ENCODE measurements at places on chromosomes 11 and 22.
A peak's percentile ranks its signal among the peaks of the same experiment; 100 is the strongest.

DNA sequence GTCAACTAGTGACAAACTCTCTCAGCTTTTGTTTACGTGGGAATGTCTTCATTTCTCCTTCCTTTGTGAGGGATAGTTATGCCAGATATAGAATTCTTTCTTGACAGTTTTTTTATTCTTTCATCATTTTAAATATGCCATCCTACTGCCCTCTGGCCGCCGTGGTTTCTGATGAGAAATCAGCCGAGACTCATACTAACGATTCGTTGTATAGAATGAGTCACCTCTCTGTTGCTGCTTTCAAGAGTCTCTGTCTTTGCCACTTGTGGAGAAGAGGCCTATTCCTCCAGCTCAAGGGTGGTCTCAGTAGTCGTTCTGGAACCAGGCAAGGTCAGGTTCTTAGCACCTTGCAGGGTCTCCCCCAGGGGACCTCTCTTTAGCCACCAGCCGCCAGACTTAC, 8.0 kb downstream of the MYO7A start:
- no peak for DNase-seq

- DNase-seq, result no peak
Measured at GRCh38 chr11:15800111-15800800, 556.1 kb downstream of the SOX6 start.

- no peak for DNase-seq
Measured at GRCh38 chr11:73322382-73323306, 14.6 kb downstream of the ARHGEF17 start.

DNA sequence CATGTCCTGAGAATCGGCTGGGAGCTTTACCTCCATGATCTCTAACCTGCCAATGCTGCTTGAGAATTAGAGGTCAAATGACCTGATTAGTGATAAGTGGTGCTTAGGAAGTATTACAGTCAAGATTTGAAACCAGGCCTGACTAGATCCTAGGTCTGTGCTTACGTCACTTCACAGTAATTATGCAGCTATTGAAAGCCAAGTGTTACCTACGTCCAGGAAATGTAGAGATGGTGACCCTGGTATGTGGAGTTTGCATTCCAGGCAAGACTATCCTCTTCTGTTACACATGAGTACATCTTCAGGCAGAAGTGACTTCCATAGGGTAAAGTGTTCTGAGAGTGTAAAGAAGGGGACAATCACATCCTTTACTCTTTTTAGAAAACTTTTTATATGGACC, 530.4 kb upstream of the TENM4 start:
- DNase-seq, result no peak

GRCh38 chr11:135074397-135074998, 662.5 kb upstream of the B3GAT1 start:
- DNase-seq, result no peak

- DNase-seq, result no peak
Measured at GRCh38 chr11:92322225-92322624, 97.6 kb downstream of the FAT3 start.

- DNase-seq, result no peak
Measured at GRCh38 chr11:119645018-119645417, 84.0 kb downstream of the NECTIN1 start.

DNA sequence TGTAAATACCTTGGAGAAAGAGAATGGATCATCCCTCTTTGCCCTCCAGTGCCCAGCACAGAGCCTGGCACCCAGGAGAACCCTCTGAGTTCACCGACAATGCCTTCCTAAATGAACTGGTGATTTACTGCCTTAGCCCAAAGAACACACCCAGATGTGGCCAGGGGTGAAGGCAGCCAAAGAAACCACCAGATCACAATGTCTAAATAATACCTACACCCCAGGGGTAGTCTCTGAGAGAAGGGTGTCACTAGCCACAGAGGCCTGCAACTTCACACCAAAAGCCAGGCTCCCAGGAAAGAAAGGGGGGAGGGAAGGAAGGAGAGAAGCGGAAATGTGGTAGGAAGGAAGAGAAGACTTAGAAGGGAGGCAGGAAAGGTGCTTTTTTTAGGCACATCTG, 65.7 kb downstream of the RPL27A start:
- DNase-seq, result no peak

GRCh38 chr11:119940401-119940976, 197.4 kb downstream of the TRIM29 start:
- no peak for DNase-seq

DNA sequence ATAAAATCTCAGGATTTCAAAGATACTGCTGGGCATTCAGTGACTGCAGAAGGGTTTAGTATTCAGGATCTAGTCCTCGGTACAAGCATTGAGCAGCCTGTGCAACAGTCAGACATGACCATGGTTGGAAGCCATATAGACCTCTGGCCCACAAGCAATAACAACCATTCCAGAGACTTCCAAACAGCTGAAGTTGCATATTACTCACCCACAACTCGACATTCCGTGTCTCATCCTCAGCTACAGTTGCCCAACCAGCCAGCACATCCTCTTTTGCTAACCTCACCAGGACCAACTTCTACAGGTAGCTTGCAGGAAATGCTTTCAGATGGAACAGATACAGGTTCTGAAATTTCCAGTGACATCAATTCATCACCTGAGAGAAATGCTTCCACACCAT, 156.8 kb downstream of the C11orf91 start:
- no peak for DNase-seq

GRCh38 chr11:111355956-111356659, 23.0 kb downstream of the POU2AF1 start:
- DNase-seq, result no peak

GRCh38 chr11:61826930-61827570, 1.1 kb upstream of the FADS2 start:
- DNase-seq, result no peak

- DNase-seq, result no peak
Measured at GRCh38 chr11:8983552-8983951, 19.3 kb upstream of the TMEM9B start.

DNA sequence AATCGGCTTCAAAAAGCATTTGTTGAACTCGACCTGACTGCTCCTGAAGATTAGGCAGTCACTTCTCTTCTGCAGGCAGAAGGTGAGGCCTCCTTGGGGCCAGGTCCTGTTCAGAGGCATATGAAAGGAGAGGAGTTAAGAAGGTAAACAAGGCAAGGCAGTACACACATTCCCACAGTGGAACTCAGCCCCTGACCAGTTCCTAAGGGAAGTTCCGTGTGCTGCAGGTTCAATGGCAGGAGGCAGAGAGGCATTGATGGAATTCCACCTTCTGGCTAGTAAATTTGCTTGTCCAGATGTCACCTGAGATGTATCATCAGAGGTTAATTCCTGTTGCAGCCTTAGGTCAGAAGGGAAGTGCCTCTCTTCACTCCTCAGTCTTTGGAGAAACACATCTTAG, 337.0 kb upstream of the MTNR1B start:
- DNase-seq, result no peak

DNA sequence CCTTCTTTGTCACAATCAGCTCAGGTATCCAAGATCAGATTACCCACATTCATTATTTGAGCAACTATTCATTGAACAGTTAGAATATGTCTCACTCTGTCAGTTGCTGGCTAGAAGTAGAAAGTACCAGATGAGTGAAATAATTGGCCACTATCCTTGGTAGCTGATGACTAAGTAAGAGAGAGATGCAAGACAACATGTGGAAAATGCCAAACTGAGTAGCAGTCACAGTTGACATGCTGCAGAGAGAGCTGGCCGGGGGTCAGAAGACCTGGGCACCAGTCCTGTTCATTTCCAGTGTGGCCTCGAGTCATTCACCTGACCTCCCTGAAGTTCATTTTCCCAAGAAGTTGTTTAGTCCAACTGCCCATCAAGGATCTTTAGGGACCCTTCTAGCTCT, 22.5 kb upstream of the SMIM35 start:
- DNase-seq, result no peak

DNA sequence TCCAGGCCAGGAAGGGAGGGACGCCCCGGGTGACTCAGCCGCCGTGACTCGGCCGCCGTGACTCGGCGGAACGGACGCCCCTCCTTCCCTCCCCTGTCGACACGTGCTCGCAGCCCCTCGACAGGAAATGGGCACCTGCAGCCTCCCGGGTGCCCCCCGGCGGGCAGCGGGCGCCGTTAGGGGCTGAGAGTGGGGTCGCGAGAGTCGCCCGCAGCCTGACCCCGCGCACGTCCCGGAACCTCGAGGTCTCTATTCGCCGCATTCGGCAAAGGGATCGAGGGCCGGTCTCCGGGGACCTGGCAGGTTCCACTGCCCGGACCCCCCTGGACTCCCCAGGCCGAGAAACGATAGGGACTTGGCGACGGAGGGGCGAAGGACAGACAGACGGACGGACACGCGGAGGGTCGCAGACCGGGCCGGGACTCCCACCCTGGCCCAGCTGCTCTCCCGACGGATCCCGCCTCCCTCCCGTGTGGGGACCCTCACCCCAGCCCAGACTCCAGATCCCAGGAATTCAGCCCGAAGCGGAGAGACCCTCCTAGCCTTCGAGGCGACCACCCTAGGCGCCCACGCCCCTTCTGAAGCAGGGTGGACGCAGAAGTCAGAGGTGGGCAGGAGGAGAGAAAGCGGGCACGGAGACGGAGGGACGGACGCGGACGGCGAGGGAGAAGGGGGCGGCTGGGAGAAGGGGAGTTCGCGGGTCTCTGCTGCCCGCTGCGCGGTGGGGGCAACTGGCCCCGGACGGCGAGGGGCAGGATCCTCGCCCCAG, 648 bp downstream of the FOSL1 start:
- DNase-seq, result peak; percentile 45

GRCh38 chr11:123796226-123796625, 9.9 kb downstream of the OR6M1 start:
- DNase-seq, result no peak

GRCh38 chr11:13826505-13827278, 135.8 kb upstream of the SPON1 start:
- no peak for DNase-seq

DNA sequence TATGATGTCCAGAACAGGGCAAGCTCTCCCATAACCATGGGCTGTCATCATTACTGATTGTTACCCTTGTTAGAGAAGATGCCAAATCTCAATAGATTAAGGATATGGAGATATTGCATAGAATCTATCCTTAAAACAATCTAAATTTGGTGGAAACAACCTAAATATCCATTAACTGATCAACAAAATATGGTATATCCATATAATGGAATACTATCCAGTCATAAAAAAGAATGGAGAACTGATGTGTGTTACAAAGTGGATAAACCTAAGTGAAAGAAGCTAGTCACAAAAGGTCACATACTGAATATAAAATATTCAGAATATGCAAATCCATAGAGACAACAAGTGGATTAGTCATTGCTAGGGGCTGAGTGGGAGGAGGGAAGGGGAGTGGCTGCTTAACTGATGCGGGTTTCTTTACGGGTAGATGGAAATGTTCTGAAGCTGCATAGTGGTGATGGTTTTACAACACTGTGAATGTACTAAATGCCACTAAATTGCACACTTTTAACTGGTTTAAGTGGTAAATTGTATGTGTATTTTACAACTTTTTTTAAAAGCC, 36.1 kb upstream of the SMCO4 start:
- no peak for DNase-seq

DNA sequence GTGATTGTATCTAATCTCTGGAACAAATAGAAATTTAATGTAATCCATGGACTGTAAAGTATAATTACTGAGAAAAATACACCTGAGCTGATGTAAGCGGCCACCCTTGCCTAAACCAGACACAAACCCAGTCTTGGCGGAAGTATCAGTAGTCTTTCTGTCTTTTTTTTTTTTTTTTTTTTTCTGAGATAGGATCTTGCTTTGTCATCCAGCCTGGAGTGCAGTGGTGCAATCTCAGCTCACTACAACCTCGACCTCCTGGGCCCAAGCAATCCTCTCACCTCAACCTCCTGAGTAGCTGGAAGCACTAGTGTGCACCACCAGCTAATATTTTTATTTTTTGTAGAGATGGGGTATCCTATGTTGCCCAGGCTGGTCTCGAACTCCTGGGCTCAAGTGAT, 5.5 kb upstream of the CXCR5 start:
- no peak for DNase-seq

DNA sequence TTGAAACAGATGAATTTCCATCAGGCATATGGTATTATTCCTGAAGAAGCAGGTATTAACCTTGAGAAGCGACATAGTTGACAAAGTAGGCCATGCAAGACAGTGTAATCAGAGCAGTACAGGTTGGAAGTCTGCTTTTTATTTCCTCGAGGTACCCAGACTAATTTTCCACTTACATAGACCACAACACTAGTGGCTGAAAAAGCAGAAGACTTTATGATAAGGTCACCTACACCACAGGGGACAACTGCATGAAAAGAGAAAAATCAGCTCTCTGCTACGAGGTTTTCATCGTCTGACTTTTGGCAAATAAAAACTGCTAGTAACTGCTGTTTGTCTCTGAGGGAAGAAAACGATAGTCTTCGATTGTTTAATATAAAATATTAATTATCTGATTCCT, 77.5 kb downstream of the CNTN5 start:
- DNase-seq, result no peak

DNA sequence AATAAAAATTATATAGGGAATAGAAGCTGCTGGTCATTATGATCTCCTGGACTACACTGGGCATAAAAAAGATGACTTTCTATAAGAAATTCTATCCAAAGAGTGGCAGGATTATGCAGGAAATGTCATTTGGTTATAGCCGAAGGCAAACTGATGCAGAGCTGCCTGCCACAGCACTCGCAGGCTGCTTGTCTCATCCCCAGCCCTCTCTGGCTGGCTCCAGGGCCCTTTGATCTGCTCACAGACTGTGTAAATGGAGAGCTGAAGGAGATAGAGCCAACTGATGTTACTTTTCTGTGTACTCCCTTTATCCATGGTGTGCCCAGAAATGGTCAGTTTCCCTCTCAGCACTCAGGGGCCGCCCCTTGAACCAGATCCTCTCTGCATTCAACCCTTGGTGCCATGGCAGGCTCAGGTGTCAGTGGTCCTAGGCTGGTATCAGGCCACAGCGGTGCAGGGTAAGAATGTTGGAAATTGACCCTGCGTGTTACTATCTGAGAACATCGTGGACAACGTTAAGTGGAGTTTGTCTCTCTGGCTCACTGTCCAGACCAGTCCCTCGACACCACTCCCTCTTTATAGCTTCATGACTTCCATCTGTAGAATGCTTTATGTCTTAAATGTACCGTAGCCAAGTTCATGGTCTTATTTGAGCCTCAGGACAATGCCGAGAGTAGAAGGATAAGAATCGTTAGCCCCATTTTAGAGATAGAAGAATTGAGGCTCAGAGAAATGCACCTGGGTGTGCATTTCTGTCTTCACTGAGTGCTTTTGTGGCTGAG, 27.8 kb downstream of the TEAD1 start:
- DNase-seq, result no peak

DNA sequence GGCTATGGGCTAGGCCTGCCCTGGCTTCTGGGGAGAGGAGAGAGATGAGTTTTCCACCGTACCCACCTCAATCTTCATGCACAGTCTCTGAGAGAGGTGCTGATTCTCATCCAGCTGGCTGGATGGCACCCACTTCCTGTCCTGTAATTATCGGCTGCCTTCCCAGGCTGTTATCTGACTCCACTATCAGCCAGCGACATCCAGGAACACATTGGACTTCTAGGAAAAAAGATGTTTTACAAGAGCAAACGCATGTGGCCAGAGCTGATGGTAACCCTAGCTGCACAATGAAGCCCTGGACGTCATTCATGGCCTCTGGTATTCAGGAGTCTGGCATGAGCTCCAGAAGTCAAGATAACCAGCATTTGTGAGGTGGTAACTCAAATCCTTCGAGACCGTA, 137.4 kb downstream of the EHF start:
- DNase-seq, result no peak

GRCh38 chr11:19284881-19285280, 44.1 kb upstream of the E2F8 start:
- DNase-seq, result no peak

All from T-helper 17 cell (primary cell).